Stimulated activated CD8-positive, alpha-beta memory T cell treated with anti-CD3 and anti-CD28 coated beads, Interleukin-2, amount 100 ng/mL, for 48 hours (primary cell): ENCODE measurements at places on chromosomes 5 and 9.
A peak's percentile ranks its signal among the peaks of the same experiment; 100 is the strongest.

- no peak for DNase-seq
Measured at GRCh38 chr5:158478139-158478538, 619.2 kb upstream of the CLINT1 start.

GRCh38 chr9:111994831-111995458 is 98.3 kb downstream of the UGCG start:
- DNase-seq = no peak

GRCh38 chr5:74054641-74055421 is 428.8 kb downstream of the ARHGEF28 start:
- DNase-seq = no peak

DNA sequence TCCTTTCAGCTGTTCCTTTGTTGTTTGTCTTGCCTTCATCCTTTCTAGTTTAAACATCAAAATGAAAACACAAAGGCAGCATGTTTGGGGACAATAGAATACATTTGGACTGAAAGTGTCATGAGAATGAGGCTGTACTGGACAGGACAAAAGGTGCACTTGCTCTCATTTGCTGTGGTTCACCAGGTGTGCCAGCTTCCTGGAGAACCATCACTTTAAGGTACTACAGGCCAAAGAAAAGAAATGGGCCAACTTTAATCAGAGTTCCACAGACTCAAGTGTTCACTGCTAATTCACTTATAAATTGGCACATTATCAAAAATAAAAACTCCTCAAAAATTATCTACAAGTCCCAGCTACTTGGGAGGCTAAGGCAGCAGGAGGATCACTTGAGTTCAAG is 53.8 kb downstream of the ABHD17B start:
- no peak for DNase-seq

GRCh38 chr5:168651648-168652047 is 72.5 kb upstream of the PANK3 start:
- DNase-seq = no peak

GRCh38 chr5:74850789-74851425 is 15.3 kb downstream of the FAM169A start:
- DNase-seq = no peak

DNA sequence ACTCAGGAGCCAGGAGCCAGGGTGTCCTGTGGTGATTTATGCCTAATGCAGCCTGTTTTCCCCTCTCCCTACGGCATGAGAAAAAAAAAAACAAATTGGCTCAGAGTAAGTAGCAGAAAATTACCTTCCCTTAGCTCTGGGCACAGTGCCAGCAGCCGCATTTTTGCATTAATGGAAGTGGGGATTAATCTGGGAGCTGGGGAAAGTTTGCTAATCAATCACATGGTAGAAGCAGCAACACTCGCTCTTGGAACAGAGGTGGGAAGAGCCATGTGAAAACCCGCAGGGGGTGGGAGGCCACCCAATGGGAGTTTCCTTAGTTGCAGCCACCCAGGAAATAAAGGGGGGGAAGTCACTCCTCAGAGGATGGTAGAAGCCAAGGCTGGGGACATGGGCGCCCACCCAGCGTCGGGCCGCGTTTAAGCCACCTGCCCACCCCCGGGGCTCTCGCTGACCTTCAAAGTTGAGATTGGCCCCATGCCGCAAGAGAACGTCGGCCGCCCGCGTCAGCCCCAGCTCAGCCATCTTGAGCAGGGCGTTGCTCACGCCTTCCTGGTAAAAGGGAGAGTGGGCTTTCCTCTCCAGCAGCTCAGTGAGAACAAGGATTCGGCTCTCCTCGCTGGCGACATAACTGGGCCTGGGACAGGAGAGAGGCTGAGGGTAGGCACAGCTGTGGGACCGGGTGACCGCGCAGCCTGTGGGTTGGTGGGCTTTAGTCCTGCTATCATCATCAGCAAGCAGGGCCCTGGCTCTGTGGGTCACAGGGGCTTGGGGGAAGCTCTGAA is 1.7 kb downstream of the ASB6 start:
- DNase-seq = no peak

DNA sequence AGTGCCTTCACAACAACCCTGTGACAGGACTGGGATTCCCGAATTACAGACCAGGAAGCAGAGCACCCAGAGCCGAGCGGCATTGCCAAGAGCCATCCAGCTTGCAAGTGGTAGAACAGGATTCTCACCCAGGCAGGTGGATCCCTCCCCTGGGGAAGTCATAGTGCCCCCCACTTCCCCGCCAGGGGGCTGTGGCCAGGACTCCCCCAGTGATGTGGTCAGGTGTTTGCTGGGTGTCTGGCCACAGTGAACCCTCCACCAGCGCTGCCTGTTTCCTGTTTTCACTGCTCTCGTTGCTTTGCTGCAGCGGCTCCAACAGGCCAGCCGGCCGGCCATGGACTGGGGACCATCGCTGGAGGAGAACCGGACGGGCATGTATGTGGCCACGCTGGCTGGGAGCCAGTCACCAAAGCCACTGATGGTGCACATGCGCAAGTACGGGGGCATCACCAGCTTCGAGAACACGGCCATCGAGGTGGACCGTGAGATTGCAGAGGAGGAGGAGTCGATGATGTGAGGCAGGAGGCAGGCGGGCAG is 19.3 kb downstream of the SLC6A7 start:
- DNase-seq = peak; percentile 7

DNA sequence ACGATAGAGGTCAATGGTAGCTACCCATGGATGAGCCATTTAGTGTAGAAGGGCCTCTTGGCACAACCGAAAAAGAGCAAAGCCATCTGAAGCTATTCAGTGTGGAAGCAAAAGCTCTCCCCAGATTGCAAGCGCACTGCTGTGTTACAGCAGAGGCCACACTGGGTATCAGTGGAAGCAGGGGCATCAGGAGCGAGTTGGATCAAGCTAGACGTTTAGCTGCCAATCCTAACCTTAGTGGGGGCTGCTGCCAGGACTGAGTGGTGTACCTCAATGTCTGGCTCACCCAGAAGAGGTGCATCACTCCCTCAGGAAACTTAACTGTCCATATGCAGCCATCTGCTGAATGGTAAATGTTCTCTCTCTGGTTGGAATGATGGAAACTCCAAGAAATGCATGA is 44.5 kb downstream of the RAPGEF1 start:
- no peak for DNase-seq

- no peak for DNase-seq
Measured at GRCh38 chr9:27497883-27498417, 26.1 kb upstream of the IFNK start.

- no peak for DNase-seq
Measured at GRCh38 chr9:36934478-36935065, 99.5 kb downstream of the PAX5 start.

- no peak for DNase-seq
Measured at GRCh38 chr5:173247041-173247440, 12.0 kb upstream of the NKX2-5 start.

- no peak for DNase-seq
Measured at GRCh38 chr5:123951582-123951977, 439.6 kb downstream of the CSNK1G3 start.

GRCh38 chr9:26637101-26637500 is 255.5 kb downstream of the CAAP1 start:
- no peak for DNase-seq

GRCh38 chr9:5651246-5651645 is 22.3 kb downstream of the RIC1 start:
- no peak for DNase-seq

- no peak for DNase-seq
Measured at GRCh38 chr5:23675456-23675855, 168.0 kb downstream of the PRDM9 start.

DNA sequence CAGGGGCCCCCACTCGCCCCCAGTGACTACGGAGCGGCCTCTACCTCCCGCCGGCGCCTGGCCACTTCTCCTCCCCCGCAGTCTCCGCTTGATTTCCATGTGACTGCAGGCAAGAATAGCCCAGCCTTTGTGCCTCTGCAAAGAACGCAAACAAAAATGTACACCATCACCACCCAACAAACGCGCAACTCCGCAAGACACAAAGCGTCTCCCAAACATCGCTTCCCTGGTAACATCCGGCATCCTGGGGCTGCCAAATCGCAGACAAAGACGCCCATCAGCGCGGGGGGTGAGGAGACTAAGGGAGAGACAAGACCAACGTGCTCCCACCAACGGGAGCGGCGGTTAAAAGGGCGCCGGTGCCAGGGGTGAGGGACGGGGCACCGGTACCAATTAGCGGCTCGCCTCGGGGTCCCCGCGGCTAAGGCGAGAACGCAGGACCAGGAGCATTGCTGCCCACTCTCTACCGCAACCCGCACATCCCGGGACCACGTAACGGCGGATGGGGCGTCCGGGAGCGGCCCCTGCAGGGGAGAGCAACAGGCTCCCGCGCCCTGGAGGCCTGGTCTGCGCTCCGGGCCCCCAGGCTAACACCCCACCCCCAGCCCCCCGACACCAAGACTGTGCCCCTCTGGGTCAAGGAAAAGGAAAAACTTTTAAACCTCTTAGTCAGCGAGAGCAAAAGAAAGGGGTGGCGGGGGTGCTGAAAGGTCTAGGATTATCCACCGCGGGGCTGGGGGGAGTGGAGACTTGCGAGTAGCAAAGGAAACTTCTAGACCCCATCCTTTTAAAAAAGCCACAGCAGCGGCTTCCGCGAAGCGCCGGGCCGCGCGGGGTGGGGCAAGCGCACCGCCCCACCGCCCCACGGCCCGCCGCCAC is 885 bp downstream of the MPDZ start:
- no peak for DNase-seq

- no peak for DNase-seq
Measured at GRCh38 chr5:143685246-143685815, 126.6 kb upstream of the HMHB1 start.

- DNase-seq = no peak
Measured at GRCh38 chr9:75039801-75040200, 11.7 kb upstream of the CARNMT1 start.

- no peak for DNase-seq
Measured at GRCh38 chr9:92807031-92807756, 42.6 kb upstream of the BICD2 start.

DNA sequence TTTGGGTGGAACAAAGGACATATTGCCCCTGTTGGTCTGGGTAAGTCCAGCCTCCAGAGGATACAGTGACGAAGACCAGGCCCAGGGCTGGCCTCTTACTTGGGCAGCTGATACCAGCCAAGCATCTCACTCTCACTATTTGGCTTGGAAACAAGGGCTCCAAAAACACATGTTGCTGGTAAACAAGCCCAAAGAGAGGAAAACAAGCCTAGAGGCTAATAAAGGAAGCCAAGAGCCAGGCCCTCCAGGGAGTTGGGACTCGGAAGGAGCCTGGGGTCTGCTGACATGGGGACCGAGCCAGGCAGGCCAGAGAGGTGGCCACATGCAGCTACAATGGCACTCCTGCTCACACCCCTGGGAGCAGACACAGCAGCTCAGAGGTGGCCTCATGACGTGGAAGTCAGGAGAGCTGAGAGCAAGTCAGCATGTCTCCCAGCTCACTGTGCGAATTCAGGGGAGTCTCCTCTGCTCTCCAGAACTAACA is 5.7 kb downstream of the SPARC start:
- DNase-seq = no peak

DNA sequence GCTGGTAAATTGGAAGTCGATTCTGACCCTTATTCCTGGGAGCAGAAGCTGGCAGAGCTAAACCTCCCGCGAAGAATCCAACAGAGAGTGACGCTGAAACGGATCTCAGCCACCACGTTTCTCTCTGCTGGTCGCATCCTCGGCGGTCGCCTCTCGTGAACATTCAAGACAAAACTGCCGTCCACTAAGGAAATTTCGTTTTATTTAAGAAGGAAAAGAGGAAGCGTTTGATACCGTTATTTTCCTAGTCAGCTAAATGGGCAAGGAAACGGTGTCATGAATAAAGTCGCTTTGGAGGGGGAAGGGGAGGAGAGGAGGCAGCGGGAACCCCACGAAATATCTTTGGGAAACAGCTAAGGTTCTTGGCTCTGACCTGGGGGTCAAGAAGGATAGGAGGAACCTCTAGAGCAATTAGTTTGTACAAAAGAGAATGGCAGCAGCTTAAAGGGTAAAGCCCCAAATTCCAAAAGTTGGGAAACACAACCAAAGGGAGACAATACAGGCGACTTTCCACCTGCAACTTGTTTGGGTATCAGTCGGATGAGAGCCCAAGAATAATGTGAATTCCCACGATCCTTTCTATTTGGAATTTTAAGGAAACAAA is 1.9 kb downstream of the FOXB2 start:
- no peak for DNase-seq
